GM13977 (cell line): ENCODE measurements at places on chromosomes 13 and 19.
A peak's percentile ranks its signal among the peaks of the same experiment; 100 is the strongest.

DNA sequence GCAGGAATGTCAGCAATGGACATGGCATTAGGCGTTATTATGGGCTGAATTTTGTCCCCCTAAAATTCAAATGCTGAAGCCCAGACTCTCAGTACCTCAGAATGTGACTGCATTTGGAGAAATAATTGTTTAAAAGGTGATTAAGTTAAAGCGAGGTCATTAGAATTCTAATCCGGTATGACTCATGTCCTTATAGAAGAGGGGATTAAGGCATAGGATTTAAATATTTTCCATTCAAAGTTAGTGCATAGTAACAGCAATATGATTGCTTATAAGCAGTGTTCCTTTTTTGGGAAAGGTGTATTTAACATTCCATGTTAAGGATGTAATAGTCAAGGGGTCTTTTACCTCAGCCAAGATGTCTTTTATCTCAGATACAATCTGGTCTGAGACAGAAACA, 95.5 kb downstream of the NHLRC3 start:
- DNase-seq = no peak

GRCh38 chr13:103033999-103034398, 32.2 kb downstream of the SLC10A2 start:
- DNase-seq = peak; percentile 6

DNA sequence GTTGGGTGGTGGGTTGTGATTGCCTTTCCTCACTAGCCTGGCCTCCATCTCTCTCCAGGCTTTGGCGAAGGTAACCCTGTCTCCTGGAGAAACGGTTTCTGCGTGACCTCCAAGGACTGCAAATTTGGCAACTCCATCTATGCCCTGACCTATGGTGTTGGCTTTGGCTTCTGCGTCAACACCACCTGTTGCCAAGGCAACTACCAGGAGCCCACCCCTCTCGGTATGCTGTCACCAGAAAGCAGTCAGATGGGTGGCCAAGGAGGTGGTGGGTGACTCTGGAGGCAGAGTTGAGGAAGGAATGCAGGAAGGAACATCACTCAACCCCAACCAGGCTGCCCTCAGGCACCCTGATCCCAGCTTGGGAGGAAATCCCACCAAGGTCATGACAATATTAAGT, 18.6 kb upstream of the IRGC start:
- DNase-seq = no peak

DNA sequence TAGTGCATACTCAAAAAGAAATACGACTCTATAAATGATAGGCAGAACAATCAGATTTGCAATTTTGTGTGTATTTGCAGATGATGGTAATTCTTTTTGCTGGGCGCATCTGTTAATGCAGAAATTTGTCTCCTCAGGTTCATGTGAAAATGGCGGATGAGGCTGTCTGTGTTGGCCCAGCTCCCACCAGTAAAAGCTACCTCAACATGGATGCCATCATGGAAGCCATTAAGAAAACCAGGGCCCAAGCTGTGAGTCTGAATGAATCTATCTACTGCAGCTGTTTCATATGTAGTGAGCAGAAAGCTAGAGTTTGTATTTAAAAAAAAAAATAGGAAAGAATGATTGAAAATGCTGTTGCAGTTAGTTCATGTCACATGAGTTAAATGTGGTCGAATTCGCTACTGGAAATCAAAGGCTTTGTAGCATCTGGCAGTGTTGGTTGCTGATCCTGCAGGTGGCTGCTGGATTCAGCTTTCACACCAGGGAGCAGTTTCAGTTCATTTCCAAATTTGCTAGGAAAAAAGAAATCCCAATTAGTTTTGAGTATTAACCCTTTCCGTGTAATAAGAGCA, 66.0 kb downstream of the PCCA start:
- no peak for DNase-seq

- DNase-seq = no peak
Observed at GRCh38 chr19:4015705-4016402, 8.3 kb downstream of the PIAS4 start.

DNA sequence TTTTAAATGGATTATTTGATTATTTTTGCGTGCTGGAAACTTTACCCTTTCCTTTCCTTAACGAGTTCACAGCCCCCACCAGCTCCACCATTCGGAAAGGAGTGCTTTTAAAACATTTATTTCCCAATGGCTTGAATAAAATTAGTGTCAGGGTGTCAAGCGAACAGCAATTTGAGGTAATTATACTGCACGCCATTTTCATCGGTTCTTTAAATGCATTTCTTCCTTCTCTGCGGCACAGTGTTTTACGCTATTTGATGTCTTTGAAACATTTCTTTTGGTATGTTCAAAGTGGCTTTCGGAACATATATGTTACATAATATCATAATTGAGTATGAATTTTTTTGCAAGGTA, 309 bp upstream of the SLITRK1 start:
- DNase-seq = no peak

- no peak for DNase-seq
Observed at GRCh38 chr19:34808566-34808965, 35.6 kb upstream of the ZNF599 start.

GRCh38 chr13:24725379-24725778, 38.6 kb upstream of the RNF17 start:
- DNase-seq = no peak

DNA sequence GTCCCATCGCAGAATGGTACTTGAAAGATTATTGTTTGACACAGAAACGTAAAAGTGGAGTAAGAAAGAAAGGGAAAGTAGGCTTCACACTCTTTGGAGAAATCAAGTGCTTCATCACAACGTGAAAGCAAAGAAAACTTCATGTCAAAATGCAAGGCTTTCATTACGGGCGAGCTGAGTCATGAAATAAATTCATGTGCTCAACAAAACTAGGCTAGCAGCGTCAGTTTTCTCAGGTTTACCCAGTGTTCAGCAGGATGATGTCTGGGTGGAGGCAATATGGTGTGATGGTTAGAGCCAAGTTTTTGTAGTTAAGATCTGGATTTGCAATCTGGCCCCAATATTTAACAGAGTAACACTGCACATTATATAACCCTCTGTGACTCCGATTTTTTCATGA, 128.0 kb downstream of the TRPC4 start:
- DNase-seq = no peak

- DNase-seq = peak; percentile 97
Observed at GRCh38 chr19:35248310-35249145, at the start of gene LSR. Gene LSR (plus strand): TSS chr19:35249002. CDS start chr19:35249023, 21 bp downstream.

- no peak for DNase-seq
Observed at GRCh38 chr19:6260376-6260775, 19.4 kb downstream of the MLLT1 start.

DNA sequence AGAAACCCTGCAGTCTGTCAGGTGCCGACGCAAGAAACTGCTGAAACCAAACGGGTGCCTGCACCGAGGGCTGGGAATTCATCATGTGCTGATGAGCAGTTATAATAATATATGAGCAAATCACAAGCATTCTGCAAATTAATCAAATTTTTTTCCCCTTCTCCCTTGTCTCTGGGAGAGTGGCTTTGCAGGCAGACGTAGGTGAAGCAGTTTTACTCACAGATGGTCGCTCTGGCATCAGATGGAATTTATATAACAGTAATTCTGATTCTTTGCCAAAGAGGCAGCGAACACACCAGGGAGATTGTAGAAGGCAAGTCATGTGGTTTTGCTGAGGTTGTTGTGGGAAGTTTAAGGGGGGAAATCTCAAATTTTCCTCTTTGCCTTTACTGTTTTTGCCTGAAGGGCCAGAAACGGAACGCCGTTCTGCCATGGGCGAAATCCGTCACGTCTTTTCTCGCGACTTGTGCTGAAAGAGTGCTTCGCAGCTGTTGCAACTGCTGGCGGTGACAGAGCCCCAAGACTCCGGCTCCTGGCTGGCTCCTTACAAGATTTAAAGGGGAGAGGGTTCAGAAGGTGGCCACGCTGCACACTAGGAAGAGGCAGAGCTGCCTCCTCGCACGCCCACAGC, 320.1 kb downstream of the ZNF536 start:
- no peak for DNase-seq

GRCh38 chr19:7230826-7231225, 63.4 kb downstream of the INSR start:
- DNase-seq = no peak

DNA sequence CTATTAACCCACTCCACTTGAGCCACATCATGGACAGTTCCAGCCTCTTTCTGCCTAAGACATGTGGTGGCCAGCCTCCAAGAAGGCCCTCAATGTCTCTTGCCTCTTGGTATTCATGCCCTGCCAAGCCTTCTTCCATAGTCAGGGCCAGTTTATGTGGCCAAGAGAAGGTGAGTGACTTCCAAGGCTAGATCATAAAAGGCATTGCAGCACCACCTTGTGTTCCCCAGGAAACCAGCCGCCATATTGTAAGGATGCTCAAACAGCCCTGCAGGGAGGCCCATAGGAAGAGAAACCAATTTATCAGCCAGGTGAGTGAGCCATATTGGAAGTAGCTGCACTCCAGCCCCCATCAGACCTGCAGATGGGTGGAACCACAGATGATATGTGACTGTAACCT, 12.3 kb upstream of the DNMT1 start:
- DNase-seq = peak; percentile 1

GRCh38 chr19:54287456-54287855, 6.5 kb upstream of the LILRB2 start:
- DNase-seq = no peak

- no peak for DNase-seq
Observed at GRCh38 chr19:13957051-13957450, 4.7 kb downstream of the DCAF15 start.

- DNase-seq = no peak
Observed at GRCh38 chr19:8361921-8362793, 1.8 kb upstream of the ANGPTL4 start.

- no peak for DNase-seq
Observed at GRCh38 chr19:19460761-19461265, 54.5 kb downstream of the TSSK6 start.

- DNase-seq = no peak
Observed at GRCh38 chr19:2160379-2160778, 3.4 kb upstream of the DOT1L start.

DNA sequence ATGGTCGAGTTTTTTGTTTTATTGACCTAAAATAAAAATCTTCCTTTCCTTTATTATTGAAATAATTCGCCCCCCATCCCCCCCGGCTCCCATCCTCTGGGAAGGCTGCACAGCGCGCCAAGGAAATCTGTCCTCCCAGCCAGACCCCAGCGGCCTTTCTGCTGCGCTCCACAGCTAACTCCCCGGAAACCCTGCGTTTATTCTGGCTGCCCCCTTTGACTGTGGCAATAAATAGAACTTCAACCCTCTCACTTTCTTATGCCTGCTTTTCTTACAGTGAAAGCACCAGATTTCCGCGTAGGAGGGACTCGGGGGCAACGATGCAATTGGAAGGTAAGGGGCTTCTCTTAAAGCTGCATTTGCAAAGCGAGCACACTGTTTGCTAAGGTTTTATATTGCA, 9.7 kb upstream of the C19orf12 start:
- DNase-seq = no peak

GRCh38 chr13:76730220-76730619, 156.0 kb downstream of the KCTD12 start:
- DNase-seq = no peak

GRCh38 chr19:3954107-3954506, 16.8 kb downstream of the DAPK3 start:
- DNase-seq = no peak
